ENCODE measurements at places on chromosomes 7 and 10.

- DNase-seq = no peak
- no peaks in the 10 kb centered on the region for H3K36me3 ChIP-seq
- no peaks in the 10 kb centered on the region for H3K27me3 ChIP-seq
- no peak overlapping the region for H3K27ac ChIP-seq
Observed at GRCh38 chr7:50273870-50274269, 30.6 kb upstream of the IKZF1 start.

DNA sequence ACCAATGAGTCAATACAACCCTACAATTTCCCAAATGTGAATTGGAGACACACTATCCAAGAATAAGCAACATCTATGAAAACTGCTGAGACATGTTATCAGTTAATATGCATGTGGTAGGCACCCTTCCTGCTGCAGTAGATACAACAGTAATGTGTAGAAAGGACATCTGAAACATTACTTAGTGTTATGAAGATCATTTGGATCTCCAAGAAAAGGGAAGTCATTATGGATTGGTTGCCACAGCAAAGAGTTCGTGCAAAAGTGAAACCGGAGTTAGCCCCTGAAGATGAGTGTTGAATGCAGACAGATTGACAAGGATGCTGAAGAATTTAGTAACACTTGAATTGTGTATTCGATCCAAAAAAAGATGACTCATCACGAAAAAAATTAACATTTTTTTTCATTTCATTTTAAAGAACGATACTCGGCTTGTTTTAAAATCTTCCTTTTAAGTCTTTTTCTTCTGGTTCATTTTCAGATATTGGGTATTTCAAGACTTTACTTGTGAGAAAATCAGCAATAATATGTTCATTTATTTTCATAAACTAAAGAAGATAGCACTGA lies 322.4 kb upstream of the KLF6 start:
- no peak overlapping the region for H3K4me3 ChIP-seq
- no peaks in the 10 kb centered on the region for H3K4me1 ChIP-seq
- no peak for DNase-seq
- no peak overlapping the region for H3K27ac ChIP-seq
- H3K36me3 ChIP-seq = no peaks in the 10 kb centered on the region
- H3K27me3 ChIP-seq = no peaks in the 10 kb centered on the region

- peaks cover 73% of the 10 kb centered on the region for H3K4me1 ChIP-seq
- no peaks in the 10 kb centered on the region for H3K27me3 ChIP-seq
- no peaks in the 10 kb centered on the region for H3K36me3 ChIP-seq
- no peak overlapping the region for H3K4me3 ChIP-seq
- no peak overlapping the region for H3K27ac ChIP-seq
Observed at GRCh38 chr10:34768261-34768971, 46.7 kb downstream of the PARD3 start.

GRCh38 chr10:87546971-87547413 lies 42.3 kb downstream of the MINPP1 start:
- peaks cover 29% of the 10 kb centered on the region for H3K4me1 ChIP-seq
- H3K27ac ChIP-seq = no peak overlapping the region
- H3K27me3 ChIP-seq = no peaks in the 10 kb centered on the region
- no peak for DNase-seq

GRCh38 chr10:33799281-33799943 lies 464.9 kb upstream of the NRP1 start:
- no peaks in the 10 kb centered on the region for H3K36me3 ChIP-seq
- H3K4me3 ChIP-seq = no peak overlapping the region
- H3K27me3 ChIP-seq = no peaks in the 10 kb centered on the region
- DNase-seq = no peak

All from GM23338 (cell line).